HFFc6 (cell line): ENCODE measurements at places on chromosomes 11 and 22.

- no peak for DNase-seq
Measured at GRCh38 chr11:113764527-113765219, 8.8 kb downstream of the ZW10 start.

DNA sequence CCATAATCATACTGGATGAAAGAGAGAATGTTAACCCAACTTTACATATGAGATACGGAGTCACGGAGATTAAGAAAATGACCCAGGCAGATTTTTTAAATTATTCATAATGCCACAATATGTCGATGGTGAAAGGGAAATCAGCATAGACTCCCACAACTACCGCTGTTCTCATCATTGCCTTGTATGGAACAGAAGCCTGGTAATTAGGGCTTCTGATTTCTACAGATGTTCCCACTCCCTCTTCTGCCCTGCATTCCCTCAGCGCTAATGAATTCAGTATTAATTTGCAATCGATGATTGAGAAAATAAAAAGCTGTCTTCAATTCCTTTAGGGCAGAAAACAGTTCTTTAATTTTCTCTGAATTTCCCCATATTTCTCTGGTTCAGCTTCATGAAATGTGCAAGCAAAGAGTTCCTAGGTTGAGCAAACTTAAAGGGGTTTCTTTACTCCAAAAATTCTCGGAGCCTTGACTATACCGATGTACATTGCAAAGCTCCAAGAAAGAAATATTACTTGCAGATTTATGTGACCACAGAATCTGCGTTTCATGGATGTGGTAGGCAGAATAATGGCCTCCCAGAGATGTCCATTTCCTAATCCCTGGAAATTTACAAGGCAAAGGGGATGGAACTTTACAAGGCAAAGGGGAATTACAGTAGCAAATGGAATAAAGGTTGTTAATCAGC lies 134.9 kb upstream of the ZC3H12C start:
- no peak for DNase-seq

DNA sequence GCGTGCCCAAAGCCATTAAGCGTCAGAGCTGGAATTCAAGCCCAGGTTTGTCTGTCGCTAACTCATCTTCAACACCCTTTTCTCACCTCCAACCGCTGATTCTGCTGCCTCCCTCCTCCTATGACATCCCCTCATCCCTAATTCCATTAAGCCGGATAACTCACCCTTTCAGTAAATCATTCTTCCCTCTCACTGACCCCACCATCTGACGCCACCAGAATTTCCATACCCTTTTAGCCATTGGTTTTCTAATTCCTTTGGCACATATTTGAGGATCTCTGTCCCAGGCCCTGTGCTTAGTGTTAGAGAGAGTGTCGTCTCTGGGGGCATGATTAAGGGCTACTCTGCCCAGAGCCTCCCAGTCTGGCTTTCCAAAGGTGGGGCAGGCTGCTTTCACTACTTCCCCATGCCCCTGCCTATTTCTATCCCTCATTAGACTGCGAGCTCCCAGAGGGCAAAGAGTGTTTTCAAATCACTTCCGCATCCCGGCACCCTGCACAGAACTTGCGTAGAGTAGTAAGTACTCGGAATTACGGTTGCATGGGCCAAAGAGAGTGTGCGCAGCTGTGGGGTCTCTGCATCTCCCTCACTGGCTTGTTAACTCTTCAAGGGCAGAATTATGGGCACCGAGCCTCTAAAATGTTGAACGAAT lies 3.9 kb downstream of the KLHL35 start:
- DNase-seq: no peak

DNA sequence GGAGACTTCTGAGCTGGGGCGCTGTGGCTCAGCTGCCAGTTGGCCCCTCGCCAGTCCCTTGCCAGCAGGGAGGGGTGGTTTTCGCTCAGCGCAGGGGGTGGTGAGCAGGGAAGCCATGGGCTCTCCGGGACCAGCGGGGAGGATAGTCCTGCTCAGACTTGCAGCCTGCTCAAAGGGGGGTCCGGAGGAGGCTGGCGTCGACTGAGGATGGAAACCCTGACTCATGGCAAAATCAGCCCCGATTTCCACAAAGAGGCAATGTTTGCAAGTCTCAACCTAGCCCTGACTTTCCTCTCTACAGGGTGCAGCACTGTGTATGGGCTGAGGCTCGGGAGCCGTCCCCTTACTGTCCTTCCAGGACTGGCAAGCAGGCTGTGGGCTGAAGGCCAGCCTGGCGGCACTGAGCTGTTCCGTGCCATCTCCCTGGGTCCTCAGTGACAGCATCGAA lies 35.1 kb downstream of the FBLN1 start:
- DNase-seq: peak; percentile 78

GRCh38 chr11:1478011-1478410 lies 8.6 kb downstream of the MOB2 start:
- no peak for DNase-seq
